Fibroblast of villous mesenchyme (primary cell): ENCODE measurements at places on chromosomes 1 and 21. TPM values are rescaled to one million over a fixed set of nuclear protein-coding genes. Genes with fewer than 3 reads are reported as not detected.
A peak's percentile ranks its signal among the peaks of the same experiment; 100 is the strongest.

DNA sequence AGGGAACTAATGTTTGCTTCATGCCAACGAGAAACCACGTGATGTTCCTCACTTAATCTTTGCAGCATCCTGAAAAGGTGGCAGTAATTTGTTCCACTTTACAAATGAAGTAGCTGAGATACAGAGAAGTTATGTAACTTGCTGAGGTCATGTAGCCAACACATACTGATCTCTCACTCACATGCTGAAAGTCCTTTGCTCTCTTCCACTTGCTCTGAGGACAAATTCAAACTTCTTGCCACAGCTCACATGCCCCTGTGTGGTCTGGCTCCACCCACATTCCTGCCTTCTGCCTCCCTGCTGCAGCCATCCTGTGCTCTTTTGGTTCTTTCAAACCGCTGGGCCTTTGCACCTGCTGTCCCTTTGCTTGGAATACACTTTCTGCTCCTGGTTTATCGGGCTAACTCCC, 55.4 kb downstream of the TMCO4 start:
- no peak for DNase-seq

DNA sequence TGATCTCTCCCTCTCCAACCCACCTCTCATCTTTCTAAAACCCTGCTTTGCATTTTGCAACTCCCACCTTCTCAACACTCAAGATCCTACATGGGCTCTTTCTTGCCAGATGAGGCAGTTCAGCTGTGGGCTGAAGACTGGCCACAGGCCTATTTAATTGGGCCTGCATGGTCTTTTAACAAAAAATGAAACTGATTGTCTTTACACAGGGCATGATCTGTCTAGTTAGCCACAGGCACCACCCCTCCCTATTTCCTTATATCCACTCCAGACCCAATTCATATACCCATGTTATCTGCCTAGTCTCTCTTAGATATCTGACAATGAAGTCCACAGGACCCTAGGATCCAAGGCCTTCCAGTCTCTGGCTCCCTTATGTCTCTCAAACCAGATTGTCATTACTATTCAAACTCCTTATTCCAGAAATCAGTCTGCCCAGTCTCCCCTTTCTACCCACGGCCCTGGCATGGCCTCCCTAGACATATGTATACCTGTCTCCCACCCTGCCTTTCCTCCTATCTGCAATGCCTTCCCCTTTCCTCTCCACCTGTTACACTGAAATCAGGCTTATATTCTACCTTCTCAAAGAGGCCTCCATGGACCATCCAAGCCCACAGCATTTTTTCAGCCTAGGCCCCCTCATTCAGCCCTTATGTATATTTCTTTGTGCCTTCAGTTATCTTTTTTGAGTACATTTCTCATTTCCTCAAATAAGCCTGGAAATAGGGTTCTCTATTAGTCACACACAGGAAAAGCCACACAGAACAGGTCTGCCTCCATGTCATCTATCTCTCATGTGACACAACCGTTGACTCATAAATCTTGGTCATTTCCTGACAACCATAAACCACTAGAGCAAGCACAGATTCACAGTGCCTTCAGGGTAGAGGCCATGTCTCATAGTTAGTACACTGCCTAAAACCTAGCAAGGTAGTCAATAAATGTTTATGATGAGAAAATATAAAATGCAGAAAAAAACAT, 39.0 kb downstream of the LPAR3 start:
- DNase-seq, result peak; percentile 56

Gene EPHA10
- under 0.01 TPM in 1 of 2 replicates, not detected in the other for total RNA-seq

Gene IBA57
- total RNA-seq, result 3.5 and 4.3 TPM in 2 replicates
